Activated CD4-positive, alpha-beta T cell treated with anti-CD3 and anti-CD28 coated beads, Interleukin-2, amount 50 U/mL, for 4 hours (primary cell): ENCODE measurements at places on chromosomes 13 and 19.

GRCh38 chr19:943551-944170 is 17.8 kb downstream of the ARID3A start:
- no peak for DNase-seq

GRCh38 chr13:107452833-107453232 is 762.5 kb downstream of the LIG4 start:
- no peak for DNase-seq

- no peak for DNase-seq
These were observed 17.1 kb downstream of the CHERP start for GRCh38 chr19:16524991-16525734.

DNA sequence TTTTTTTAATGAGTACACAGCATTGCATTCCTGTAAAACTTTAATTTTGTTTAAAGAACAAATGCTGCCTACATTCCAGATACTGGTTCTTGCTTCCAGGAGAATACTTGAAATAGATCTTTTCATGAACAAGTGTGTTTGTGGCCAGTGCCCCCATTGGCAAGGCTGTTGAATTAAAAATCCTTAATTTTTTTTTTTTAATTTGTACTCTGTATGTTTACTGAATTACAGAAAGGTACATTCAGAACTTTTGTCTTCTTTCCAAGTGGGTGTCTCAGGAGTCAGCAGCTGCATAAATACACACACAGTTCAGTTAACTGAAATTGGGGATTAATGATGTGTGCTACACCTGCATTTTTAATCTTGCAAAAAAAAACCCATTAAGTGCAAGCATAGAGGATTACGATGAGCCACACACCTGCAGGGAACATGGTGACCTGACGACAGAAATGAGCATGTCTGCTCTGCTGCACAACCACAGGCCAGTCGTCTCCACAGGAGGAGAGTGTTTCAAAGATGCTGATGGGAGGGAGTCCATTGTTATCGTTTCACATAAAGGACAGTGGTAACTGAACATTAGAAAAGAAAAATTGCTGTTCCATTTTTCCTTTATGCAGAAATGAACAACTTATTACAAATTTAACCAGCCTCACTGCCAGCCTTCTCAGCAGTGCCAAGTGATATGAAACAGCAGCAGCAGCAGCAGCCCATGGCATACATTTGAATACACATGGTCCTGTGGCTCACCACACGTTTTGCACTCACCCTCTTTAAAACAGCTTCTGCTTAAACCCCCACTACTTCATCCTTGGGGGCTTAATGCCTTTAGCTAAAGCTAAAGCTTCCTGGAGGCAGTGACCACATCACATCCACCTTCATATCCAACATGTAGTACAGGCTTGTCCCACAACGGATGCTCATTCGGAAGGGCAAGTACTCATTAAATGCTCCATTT is 72.3 kb upstream of the RFC3 start:
- no peak for DNase-seq

DNA sequence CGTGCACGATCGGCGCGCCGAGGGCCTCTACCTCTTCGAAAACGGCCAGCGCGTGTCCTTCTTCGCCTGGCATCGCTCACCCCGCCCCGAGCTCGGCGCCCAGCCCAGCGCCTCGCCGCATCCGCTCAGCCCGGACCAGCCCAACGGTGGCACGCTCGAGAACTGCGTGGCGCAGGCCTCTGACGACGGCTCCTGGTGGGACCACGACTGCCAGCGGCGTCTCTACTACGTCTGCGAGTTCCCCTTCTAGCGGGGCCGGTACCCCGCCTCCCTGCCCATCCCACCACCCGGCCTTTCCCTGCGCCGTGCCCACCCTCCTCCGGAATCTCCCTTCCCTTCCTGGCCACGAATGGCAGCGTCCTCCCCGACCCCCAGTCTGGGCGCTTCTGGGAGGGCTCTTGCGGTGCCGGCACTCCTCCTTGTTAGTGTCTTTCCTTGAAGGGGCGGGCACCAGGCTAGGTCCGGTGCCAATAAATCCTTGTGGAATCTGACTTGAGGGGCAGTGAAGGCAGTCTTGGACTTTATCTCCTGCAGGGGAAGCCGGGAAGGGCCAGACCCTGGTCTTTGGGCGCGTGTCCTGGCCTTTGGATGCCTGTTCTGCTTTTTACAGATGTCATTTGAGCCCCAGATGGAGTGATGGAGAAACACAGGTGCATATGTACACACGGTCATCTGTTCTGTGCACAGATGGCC is 2.2 kb downstream of the CLEC11A start:
- DNase-seq, result no peak

DNA sequence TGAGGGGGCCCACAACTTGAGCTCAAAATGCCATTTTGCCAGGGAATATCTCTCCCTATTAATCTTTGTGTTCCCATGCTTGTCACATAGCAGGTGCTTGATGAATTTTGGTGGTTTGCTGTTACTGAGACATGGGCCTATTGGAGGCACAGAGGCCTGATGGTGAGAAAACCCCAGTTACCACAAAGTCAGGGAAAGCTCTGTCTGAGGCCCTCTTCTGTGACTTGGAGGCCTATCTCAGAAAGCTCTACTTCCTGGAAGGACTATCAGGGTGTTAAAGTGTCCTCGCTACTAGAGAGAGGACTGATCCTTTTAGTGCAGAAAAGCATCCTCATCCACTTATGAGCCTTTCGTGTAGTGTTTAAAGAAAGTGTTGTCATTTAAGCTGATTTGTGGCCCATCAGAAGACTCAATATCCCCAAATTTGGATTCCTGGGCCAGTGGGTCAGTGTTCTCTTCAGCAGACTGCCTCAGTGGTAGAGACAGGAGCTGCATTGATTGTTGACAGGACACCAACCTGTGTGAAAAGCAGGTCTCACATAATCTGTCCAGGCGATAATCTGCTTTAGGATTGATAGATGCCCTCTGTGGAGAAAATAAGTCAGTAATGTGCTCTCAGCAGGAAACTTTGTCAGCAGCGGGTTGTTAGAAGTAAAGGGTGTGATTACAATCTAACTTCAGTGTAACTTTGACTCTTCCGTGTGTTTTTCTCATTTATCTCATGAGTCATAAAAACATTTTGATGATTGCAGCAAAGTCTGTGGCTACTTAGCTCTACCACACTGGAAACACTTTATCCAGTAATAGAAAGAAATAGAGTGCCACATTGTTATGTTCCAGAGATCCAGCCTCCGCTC is 121.0 kb downstream of the AKAP11 start:
- no peak for DNase-seq

DNA sequence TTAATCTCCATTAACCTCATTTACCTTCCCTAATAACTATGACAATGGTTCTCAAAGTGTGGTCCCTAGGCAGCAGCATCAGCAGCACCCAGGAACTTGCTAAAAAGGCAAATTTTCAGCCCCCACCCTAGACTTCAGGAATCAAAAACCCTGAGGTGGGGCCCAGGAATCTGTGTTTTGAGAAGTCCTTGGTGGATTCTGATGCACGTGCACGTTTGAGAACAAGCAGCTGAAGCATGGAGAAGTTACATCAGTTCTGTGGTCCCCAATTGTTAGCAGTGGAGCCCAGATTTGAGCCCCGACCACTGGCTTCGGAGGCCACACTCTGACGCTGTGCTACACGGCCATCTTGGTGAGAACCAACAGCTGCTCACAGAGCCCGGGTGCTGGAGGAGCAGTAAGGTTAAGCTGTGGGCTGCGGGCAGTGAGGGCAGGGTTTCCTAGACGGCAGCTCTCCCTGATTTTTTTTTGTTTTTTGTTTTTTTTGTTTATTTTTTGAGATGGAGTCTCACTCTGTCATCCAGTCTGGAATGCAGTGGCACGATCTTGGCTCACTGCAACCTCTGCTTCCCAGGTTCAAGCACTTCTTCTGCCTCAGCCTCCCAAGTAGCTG is 14.0 kb upstream of the CD22 start:
- DNase-seq, result no peak
